ENCODE measurements at places on chromosomes 3 and 15.

DNA sequence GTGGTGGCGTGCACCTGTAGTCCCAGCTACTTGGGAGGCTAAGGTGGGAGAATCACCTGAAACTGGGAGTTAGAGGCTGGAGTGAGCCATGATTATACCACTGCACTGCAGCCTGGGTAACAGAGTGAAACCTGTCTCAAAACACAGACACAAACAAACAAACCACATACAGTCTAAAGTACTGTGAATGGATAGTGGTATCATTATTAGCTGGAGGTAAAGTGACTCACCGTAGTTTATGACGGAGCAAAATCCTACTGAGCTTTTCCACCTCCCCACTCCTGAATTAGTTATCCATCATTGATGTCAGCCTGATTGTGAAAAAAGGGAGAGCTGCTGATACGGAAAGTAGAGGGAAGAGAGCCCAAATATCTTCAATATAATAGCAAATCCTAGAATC is 3.2 kb upstream of the CNOT10 start:
- no peak for DNase-seq

DNA sequence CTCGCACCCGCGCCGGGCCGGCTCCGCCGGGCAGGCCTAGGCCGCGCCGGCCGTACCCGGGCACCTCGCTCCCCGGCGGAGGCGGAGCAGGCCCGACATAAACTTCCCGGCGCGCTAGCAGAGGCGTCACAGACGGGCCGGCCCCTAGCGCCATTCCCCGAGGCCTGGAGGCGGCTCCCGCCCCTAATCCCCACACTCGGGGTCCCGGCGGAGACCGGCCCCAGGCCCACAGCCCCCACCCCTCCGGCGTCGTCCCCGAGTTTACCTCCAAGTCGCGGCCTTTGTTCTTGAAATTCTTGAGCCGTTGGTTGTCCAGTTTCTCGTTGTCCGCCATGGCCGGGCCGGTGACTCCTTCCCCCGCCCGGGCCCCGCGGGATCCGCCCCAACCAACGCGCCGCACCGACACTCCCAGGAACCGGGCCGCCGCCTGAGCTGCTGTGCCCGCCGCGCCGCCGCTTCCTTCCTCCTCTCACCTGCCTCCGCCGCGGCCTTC is 376 bp downstream of the KPNA4 start:
- DNase-seq: peak; percentile 63

GRCh38 chr3:192919901-192920300 is 2.2 kb upstream of the MB21D2 start:
- no peak for DNase-seq

DNA sequence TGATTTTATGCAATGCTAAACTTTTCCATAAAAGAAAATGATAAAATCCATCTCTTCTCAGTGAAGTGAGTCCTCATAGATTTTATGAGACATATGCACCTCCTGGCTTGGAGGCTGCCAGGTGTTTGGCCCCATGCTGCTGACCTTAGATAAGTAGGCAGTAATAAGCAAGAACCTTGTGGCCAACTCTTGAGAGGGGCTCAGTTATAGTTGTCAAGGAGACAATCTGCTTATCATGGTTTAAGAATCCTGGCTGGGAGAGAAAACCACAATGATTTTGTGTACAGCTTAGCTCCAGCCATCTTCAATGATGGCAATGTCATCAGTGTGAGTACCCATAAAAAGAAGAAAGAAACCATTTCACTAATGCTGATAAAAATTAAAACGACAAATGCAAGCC is 252.1 kb downstream of the CPNE4 start:
- DNase-seq: no peak

GRCh38 chr3:99186016-99186415 is 284.5 kb upstream of the DCBLD2 start:
- no peak for DNase-seq

DNA sequence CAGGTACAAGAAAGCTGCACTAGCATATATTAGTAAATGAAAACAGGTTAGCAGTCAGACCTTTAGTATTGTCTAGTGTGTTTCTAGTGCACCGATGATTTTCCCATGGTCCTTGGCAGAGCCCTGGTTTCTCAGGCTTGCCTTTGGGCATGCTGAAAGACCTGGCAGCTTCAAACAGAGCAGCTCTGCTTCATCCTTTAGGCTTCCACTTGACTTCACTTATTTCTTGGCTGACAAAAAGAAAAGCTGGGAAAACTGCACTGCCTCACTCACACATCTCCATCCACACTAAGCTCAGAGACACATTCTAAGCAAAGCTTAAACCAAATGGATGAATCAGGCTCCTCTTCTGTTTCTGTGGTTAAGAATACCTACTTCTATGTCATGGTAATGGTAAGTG is 374.8 kb upstream of the PDZRN3 start:
- no peak for DNase-seq

DNA sequence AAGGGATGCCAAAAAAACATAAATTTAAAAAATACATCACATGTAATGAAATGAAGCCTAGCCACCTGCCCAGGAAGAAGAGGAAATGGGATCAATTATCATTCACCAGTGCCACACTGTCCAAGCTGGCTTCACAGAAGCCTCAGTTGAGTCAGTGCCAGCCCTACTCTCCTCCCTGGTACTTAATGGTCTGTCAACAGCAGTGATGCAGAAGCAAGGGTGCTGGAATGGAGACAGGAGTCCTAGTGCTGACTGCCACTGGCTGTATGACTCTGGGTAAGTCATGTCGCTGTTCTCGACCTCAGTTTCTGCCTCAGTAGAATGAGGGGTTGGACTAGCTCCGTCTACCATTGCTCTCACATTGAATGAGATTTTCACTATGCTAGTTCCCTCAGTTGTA is 78.5 kb upstream of the LARS2 start:
- DNase-seq: no peak

DNA sequence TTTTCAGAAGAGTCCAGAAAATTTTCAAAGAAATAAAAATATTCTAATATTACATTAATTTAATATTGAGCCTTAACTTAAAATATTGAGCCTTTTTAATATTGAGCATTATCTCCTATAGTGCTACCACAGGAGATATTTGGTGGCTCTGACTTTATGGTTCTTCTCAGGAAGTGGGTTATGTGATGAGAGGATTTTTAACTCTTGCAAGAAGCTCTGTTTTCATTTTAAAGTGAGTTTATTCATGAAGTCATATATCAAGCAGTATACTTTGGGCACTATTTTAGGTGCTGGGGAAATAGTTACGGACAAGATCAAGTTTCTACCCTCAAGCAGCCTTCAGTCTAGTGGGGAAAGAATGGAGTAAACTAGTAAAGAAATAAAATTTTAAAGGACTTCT is 13.4 kb upstream of the MBNL1 start:
- DNase-seq: no peak

- no peak for DNase-seq
These were observed 25.8 kb upstream of the CNTN3 start for GRCh38 chr3:74640211-74640610.

- DNase-seq: no peak
These were observed 23.9 kb downstream of the ALDH1L1 start for GRCh38 chr3:126156468-126156867.

GRCh38 chr3:78895528-78895927 is 872.3 kb downstream of the ROBO1 start:
- DNase-seq: no peak

GRCh38 chr3:40845447-40845846 is 320.7 kb downstream of the ZNF621 start:
- no peak for DNase-seq

DNA sequence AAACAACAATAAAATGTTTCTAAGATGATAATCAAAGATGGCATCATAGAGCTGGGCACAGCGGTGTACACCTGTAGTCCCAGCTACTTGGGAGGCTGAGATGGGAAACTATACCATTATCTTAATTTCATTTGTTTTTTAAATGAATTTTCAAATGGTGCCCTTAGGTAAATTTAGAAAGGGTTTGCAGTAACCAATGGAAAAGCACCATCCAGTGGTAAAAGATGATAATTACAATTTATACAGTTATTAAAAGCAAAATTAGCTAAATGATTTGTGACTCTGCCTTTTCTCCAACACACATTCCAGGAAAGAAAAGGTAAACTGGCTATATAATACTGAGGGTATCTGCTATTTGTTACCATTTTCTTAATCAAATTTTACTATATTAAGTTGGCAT is 14.4 kb upstream of the ANKRD28 start:
- no peak for DNase-seq

DNA sequence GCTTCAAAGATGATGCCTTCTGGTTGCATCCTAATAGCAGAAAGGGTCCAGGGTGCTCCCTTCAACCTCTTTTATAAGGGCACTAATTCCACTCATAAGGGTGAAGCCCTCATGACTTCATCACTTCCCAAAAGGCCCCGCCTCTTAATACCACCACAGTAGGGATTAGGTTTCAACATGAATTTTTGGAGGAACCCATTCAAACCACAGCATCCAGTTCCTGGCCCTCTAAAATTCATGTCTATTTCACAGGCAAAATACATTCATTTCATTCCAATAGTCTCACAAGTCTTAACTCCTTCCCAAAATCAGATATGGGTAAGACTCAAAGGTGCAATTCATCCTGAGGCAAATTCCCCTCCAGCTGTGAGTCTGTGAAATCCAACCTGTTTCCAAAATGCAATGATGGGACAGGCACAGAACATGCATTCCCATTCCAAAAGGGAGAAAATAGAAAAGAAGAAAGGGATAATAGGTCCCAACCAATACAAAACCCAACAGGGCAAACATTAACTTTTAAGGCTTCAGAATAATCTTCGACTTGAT is 124.0 kb downstream of the ATP1B3 start:
- no peak for DNase-seq

- DNase-seq: no peak
These were observed 92.9 kb downstream of the TPRA1 start for GRCh38 chr3:127497676-127498075.
